Jurkat, Clone E6-1 (cell line): ENCODE measurements at places on chromosomes 1 and 21.

GRCh38 chr1:154539486-154540483, 18.7 kb downstream of the UBE2Q1 start:
- no peak for DNase-seq

GRCh38 chr1:19049798-19050197, 93.3 kb upstream of the IFFO2 start:
- no peak for DNase-seq

GRCh38 chr1:202964791-202965410, 2.2 kb downstream of the CYB5R1 start:
- no peak for DNase-seq

GRCh38 chr1:87167848-87168525, 160.7 kb upstream of the LMO4 start:
- DNase-seq, result no peak

GRCh38 chr1:204445860-204446412, 34.3 kb upstream of the PPP1R15B start:
- peak; percentile 35 for DNase-seq

- no peak for DNase-seq
These were observed 3.1 kb upstream of the RIPK4 start for GRCh38 chr21:41769933-41770332.
